ENCODE measurements at places on chromosomes 2 and 18.

- no peak for DNase-seq
Observed at GRCh38 chr2:72008608-72009007, 139.1 kb downstream of the CYP26B1 start.

GRCh38 chr2:73856214-73856613, 27.5 kb downstream of the STAMBP start:
- no peak for DNase-seq

DNA sequence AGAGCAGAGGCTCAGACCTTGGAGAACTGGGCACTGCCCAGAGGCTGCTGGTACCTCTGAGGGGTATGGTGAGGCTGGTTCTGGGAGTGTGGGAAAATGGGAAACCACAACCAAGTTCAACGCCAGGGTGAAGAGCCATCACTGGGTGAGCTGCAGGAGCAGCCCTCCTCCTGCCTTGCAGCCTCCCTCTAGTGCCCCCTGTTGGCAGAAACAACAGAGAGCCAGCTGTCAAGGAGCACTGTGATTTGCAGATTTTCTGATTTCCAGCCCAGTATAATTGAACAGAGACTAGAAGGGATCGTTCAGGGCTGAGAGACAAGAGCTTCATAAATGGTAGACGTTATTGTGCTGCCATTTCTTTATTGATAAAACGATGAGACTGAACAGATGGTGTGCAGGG, 50.5 kb downstream of the MAPK4 start:
- DNase-seq = no peak

DNA sequence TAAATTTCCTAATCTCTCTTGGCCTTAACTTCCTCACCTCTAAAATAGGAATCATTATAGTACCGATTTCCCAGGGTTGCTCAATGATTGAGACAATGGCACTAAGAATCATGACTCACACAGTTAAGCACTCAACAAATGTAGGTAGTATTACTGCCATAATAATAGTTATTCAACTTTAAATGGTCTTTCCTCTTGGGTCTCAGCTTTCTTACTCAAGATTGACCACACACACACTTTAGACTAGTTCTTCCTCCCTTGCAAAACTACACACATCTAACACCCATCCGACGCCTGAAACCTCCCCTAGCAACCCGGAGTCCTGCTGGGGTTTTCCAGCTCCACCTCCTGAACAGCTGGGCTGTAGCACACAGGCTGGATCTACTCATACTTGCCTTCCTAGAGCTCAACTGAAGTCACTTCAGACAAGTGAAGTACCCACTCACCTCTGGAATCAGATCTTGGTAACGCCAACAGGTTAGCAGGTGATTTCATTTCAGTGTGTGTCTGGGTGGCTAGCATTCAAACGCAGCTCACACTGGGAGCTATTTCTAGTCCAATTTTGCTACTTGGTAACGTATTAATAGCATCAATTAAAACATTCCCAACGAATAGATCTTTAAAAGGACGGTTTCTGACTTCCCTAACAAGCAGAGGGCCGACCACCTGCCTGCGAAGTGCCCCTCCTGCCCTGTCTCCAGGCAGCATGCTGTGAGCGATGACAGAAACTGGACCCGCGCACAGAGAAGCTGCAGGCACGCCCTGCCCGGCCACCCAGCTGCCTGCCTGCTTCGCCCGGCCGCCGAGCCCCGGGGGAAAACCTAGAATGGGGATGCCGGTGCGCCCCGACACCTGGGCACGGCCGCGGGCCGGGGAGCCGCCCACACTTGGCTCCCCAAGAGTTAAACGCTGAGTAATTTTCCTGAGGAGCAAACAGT, 1.1 kb downstream of the UXS1 start:
- peak; percentile 77 for DNase-seq

DNA sequence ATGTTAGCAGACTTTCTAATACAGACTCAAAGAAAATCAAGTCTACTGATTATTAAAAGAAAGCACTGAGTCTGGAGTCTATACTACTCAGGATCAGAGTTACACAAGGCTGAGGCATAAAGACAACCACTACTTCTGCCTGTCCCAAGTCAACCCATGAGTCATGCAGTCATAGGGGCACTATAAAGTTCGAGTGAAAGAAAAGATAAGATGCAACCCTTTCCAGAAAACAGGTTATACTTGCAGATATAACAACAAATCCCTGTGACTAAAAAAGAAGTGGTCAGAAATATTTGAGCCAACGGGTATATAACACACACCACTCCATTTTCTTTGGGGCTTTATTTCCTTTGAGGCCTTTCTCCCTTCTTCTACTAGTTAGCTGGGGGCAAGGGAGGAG, 18.6 kb upstream of the SCRN3 start:
- no peak for DNase-seq

GRCh38 chr2:120236316-120236715, 13.1 kb upstream of the TMEM185B start:
- no peak for DNase-seq

DNA sequence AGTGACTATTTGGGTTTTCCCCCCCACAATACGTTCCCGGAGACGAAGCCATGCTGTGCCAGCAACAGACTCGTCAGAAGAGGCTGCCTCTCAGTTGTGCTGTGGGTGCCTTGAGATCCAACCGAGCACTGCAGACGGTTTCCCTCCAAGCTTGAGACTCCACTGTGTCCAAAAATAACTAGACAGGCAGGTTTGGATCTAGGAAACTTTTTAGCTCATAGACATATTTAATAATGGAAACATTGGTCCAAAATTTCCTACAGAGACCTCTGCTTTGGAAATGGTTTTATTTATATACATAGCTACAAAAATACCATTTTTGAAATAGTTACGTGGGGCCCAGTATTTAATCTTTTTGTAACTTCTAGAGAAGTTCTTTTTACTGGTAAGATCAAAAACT, 63.1 kb upstream of the SPATS2L start:
- DNase-seq = no peak

- no peak for DNase-seq
Observed at GRCh38 chr2:133092571-133092970, 422.6 kb upstream of the LYPD1 start.

DNA sequence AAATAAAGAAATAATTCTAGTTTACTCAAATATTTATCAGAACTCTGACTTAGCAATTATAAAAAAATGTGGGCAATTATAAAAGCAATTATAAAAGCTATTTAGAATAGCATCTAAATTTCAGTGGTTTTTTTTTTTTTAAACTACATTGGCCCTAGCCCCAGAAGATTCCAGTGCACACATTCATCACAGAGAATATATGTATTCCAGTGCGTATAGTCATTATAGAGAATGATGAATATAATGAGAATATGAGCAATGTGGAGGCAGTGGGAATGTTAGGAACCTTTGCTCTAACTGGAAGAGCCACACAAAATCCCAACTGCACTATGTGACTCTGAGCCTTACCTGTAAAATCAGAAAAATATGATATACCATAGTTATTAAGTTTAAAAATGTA, 10.5 kb downstream of the MAP3K2 start:
- DNase-seq = no peak

Measured in KBM-7 (cell line).